ENCODE measurements at places on chromosomes 2 and 18. TPM values are rescaled to one million over a fixed set of nuclear protein-coding genes. Genes with fewer than 3 reads are reported as not detected.

Gene CARF
- 13.8 TPM for total RNA-seq

Gene OSR1
- 15.2 TPM for total RNA-seq

Gene GPR75
- total RNA-seq = 1.8 TPM

Gene ADI1
- total RNA-seq = 51.3 TPM

All from osteoblast (primary cell).